Right kidney (tissue), 9 donors: ENCODE measurements at places on chromosomes 3 and 15.
A peak's percentile ranks its signal among the peaks of the same experiment; 100 is the strongest.

- no peak for DNase-seq
Measured at GRCh38 chr3:155736381-155736780, 8.5 kb downstream of the PLCH1 start.

DNA sequence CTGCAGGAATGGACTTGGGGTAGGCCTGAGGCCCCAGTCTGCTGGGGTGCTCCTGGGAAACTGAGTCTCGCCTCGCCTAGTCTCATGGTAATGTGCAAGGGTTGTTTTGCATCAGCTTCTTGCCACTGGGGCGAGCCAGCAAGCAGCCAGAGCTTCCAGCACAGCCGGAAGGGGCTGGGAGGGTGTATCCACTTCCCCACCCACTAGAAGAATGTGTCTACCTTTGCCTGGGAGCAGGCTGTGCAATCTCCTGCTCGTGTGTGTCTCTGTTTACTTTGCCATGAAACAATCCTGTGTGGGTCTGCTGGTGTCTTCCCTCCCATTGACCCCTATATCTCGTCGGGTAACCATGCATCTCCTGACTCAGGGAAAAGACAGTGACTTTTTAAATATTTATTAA lies 21.8 kb upstream of the ERICH6 start:
- DNase-seq = no peak

- no peak for DNase-seq
Measured at GRCh38 chr3:83454353-83454752, 1504.4 kb upstream of the CADM2 start.

DNA sequence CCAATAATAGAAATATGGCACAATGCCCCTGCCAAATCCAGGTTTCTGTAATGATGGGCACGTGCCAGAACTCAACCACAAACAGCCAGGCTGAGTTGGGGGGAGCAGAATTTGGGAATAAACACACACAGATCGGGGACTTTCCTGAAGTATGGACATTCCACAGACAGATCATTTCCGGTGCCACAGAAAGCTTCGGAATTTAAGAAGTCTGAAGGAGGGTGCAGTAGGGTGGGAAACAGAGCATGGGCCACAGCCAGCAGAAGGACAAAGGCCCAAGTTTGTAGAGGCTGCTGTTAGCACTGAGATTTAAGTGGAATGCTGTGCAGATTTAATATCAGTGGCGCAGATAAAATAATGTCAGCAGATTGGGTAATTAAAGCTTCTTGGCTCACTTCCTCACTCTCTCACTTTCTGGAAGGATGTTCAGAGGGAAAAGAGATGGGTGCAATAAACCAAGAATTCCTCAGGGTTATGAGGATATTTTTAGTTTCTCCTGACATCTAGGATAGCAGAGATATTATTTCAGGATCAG lies 67.4 kb downstream of the MYLK start:
- DNase-seq = no peak

DNA sequence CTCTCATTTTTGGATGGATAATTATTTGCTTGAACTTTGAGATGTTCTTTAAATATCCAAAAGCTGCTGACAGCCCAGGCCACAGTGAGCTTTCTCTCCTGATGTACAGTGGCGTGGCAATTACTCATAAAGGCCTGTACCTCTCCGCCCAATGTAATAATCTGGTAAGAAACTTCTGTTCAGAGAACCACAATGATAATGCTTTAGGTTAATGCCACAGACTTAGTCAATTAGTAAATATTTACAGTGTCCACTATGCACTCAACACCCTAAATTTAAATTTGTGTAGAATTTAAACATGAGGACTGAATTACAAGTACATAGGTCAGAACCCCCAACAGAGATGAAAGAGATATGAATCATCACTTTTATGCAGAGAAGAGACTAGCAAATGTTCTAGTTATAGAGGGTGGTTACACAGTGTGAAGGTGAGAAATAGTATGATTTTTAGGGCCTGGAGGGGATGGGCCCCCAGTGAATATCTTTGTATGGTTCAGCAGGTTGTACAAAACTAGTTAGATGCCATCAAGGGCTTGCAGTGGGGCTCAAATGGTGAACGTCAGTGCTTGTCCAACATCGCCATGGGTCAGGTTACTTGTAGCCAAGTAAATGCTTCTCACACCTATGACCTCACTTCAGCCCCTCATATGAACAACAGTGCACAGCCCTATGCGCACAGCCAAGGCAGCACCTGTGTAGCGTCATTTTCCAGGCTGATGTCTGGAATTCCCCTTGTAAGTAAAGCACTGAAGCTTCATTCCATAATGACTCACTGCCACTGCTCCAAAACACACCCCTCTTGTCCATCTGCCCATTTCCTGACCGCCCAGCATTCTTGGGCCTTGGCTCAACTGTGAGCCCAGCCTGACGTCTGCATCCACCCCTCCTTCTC lies 13.3 kb downstream of the ABHD2 start:
- DNase-seq = no peak

DNA sequence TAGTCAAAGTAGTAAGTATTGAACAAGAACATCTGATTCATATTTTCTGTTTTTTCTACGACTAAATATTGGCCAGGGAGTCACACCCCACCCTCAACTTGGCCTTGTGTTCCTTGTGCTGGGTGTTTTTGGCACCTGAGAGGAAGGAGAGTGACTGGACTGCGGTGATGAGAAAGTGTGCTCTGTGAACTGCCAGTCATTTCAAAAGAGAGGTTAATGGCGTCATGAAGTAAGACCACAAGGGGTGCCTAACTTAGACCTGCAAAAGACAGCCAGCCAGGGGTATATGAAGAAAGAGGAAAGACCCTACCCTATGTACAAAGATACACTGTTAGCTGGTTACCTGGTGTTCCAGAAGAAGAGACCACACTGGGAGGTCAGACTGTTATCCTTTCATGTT lies 58.4 kb upstream of the COL8A1 start:
- DNase-seq = no peak

DNA sequence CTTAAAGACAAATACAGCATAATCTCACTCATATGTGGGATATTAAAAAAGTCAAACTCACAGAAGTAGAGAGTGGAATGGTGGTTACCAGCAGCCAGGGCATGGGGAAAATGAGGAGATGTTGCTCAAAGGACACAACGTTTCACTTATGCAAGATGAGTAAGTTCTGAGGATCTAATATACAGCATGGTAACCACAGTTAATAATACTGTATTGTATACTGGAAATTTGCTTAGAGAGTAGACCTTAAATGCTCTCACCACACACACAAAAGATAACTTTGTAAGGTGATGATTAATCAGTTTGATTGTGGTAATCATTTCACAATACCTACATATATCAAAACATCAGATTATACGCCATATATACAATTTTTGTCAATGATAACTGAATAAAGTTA lies 60.0 kb downstream of the MYH15 start:
- DNase-seq = no peak

DNA sequence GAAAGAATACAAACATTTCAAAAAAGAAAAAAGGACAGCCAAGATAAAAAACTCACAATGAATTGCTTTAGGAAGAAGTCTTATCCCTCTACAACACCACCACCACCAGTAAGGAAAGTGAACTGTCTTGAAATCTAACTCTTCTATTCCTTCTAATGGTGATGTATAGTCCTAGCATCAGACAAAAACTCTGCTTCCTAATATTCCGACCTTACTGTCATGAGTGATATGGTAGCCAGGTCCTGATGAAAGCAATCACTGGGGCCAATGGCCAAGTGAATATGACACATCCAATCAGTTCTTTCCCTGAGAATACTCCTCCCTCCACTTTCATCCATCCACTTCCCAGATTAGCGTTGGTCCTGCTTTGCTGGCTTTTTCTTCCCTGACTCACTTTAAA lies 14.8 kb downstream of the GK5 start:
- no peak for DNase-seq

- no peak for DNase-seq
Measured at GRCh38 chr3:29746163-29746760, 465.4 kb downstream of the RBMS3 start.

DNA sequence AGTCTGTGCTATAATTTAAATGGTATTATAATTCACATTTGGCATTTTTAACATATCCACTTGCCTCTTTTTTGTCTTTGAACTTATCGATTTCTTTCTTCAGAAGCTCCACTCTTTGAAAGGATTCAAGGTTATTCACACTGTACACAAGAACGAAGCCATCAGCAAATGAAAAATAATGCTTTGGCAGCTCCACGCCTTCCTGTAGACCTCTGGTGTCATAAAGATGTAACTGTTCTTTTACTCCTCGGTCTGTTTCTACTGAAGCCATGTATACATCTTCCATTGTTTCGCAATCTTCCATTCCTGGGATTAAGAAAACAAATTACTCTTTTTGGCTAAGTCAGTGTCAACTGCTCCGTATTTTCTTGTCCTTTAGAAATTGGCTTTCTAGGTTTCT lies 16.0 kb downstream of the NKIRAS1 start:
- no peak for DNase-seq

DNA sequence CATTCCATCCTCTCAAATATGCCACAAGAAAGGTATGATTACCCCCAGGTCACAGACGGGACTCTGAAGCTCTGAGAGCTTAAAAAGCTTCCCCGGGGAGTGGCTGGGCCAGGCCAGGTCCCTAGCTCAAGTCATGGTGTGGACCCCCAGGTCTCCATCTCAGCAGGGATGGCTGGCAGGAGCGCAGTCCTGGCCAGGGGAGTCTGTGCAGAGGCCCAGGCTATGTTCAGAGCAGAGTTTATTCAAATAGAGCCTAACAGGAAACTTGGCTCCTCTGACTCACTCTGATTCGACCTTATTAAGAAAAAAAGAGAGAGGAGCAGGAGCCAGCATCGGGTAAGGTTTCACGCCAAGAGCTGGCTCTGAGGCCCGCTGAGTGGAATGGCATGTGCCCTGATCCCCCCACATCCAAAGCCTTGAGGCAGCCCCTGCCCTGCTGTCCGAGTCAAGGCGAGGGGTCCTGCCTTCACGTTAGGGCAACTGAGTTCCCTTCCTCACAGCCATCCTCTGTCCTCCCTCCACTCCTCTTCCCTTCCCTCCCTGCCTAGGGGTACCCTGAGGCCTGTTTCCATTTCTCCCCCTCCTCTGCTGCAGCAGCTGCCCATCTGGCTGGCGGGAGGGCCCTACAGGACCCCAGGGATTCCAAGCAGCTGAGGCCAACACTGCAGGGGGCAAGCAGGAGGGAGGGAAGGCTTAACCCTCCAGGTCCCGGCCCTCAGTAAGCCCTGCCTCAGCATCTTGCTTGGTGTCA lies 1.9 kb upstream of the LOXL1 start:
- DNase-seq = peak; percentile 45

DNA sequence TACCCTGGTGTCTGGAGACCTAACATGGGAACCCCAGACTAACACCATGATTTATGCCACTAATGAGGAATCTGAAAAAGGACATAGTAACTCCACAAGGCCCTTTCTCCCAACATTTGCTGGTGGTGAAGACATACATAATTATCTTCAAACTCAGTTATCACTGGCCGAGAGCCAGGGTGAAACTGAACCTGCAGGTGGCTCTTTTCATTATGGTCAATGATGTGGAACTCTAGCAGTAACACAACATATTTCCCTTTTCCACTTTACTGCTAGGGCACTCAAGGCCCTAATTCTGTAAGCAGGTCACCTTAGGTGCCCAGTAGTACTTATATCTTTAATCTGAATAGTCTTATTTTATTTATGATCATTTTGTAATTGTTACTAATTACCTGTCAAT lies 326.4 kb upstream of the SATB1 start:
- DNase-seq = no peak

GRCh38 chr3:151091685-151092345 lies 6.4 kb downstream of the MED12L start:
- no peak for DNase-seq

DNA sequence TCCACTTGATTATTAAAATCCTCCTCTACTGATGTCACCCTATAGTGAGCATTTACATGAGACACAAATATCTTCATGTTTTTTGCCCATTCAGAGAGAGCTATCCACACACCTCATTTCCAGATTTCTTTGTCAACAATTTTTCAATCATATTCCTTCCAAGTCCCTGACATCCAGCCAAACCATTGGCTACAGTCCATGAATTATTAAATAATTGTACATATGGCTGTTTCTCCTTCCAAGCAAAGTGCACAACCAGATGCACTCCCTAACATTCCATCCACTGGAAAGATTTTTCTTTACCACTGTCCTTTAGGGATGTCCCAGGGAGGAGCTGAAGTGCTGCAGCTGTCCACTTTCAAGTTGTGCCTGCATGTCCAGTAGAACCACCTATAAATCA lies 328.0 kb upstream of the MDFIC2 start:
- no peak for DNase-seq

GRCh38 chr15:55613727-55614126 lies 25.6 kb upstream of the PYGO1 start:
- no peak for DNase-seq

DNA sequence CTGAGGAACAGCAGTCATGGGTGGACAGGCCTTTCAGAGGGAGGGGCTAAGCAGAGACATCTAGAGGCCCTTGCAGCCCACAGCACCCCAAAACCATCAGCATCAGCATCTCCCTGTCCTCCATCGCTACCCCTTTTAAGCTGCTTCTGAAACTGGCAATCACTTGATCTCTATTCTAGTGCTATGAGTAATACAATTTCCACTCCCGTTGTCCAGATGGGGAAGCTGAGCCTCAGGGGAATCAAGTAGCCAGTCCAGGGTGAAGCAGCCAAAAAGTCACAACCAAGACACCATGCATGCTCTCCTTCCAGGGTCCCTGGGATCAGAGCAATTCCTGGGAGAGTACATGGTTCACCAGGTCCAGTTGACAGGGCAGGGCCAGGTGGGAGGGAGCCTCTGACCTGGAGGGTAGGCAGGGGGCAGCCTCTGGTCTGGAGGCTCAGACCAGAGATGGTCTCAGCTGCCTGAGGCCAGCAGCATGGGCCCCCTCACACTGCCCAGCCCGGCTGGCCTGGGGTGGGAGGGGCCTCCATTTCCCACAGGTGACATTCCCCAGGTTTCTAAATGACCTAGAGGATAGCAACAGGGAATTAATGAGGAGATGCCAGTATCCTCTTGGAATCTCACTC lies 30.0 kb downstream of the KLHL25 start:
- DNase-seq = no peak

DNA sequence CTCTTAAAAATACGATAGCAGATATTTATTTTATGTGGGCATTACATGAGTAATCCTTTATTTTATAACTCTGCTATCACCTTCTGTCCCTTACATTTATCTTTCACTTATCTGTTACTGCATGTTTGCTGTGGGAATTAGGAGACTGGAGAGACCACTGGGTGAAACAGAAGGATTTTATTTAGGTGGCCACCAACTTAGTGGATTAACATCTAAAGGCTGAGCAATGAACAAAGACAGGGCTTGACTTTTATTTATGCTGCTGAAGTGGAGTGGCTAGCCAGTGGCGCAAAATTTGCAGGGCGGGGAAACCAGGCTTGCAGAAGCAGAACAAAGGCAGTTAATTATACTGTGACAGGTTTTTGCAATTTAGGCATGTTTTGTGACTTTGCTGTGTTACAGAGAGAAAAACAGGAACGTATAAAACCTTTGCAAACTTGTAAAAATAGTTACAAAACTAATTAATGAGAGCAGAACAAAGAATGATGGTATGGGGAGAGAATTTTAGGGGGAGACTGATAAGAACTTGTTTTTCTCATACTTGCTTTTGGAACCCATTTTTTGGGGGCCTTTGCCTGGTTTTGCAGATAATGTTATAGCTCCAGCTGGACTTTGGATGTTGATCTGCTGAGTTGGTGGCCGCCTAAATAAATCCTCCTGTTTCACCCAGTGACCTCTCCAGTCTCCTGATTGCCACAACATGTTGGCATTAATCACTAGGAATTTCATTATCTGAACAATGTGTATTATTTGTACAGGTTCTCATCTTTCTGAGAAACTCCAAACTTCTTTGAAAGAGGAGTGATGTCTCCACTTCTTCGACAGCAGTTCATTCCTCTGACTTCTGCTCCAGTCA lies 18.0 kb downstream of the KLHL24 start:
- peak; percentile 10 for DNase-seq

- DNase-seq = no peak
Measured at GRCh38 chr3:37922721-37923568, 61.3 kb downstream of the CTDSPL start.

- DNase-seq = peak; percentile 35
Measured at GRCh38 chr15:92797168-92798052, 102.7 kb upstream of the CHD2 start.
